ENCODE measurements at places on chromosomes 3 and 15. TPM values are rescaled to one million over a fixed set of nuclear protein-coding genes. Genes with fewer than 3 reads are reported as not detected.

Gene DNAJA4
- total RNA-seq, result 22.6 TPM

Gene SLC2A2
- total RNA-seq, result not detected

Gene RASL12
- total RNA-seq, result 20.6 TPM

Gene TRIM71
- under 0.01 TPM for total RNA-seq

Gene MNS1
- total RNA-seq, result 2.4 TPM

Gene ACAA1
- total RNA-seq, result 87.5 TPM

Gene TUSC7
- total RNA-seq, result not detected

Gene IGSF10
- 14.4 TPM for total RNA-seq

Gene MKRN3
- total RNA-seq, result 0.98 TPM

Gene WHAMM
- 12.9 TPM for total RNA-seq

Gene SERPINI2
- total RNA-seq, result not detected

Gene TEX9
- 38.2 TPM for total RNA-seq

Gene FGF12
- 0.66 TPM for total RNA-seq

Gene ENTPD3
- 1.4 TPM for total RNA-seq

Gene FETUB
- not detected for total RNA-seq

Gene CD80
- 0.96 TPM for total RNA-seq

Gene CTXN2
- total RNA-seq, result not detected

Gene IL12A
- total RNA-seq, result 0.98 TPM

Gene C3orf20
- 0.15 TPM for total RNA-seq

Gene ACAD11
- total RNA-seq, result 30.4 TPM

Gene MINAR1
- total RNA-seq, result 0.66 TPM

Gene FOXB1
- not detected for total RNA-seq

Gene KCNH8
- total RNA-seq, result under 0.01 TPM

Gene BUB1B
- total RNA-seq, result 1.4 TPM

Gene ZNF197
- 18.0 TPM for total RNA-seq

Gene PDZRN3
- 36.0 TPM for total RNA-seq

Gene SEMA3G
- 12.3 TPM for total RNA-seq

Gene WDR72
- total RNA-seq, result not detected

Gene PCSK6
- 19.7 TPM for total RNA-seq

Gene GOLGA6D
- not detected for total RNA-seq

Gene SLCO2A1
- 7.5 TPM for total RNA-seq

Gene RAD54L2
- total RNA-seq, result 20.2 TPM

Gene GHSR
- not detected for total RNA-seq

Gene MDFIC2
- total RNA-seq, result not detected

Gene NEDD4
- total RNA-seq, result 13.0 TPM

Gene CCNDBP1
- 90.1 TPM for total RNA-seq

Gene PML
- total RNA-seq, result 103 TPM

Gene CKMT1A
- total RNA-seq, result 0.66 TPM

Measured in breast epithelium (tissue), 4 donors.